ENCODE measurements at places on chromosomes 7 and 10.
A peak's percentile ranks its signal among the peaks of the same experiment; 100 is the strongest.

DNA sequence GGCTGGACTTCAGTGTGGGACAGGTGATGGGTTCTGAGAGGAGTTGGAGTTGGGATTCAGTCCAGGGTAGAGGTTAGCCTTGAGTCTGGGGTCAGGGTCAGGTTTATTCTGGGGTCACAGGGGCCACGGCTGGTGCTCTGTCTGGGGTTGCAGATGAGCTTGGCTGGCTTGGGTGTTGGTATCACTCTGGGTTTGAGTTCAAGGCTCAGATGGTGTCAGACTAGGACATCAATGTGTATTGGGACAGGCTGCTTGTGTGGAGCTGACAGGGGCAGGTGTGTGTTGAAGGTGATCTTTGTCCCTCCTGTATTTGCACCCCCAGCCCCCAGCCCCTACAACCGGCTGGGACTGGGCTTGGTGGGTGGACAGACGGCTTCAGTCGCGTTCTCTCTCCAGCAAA, 26.8 kb downstream of the TMEM270 start:
- DNase-seq, result no peak

- DNase-seq, result peak; percentile 2
These were observed 62.3 kb downstream of the TMEM26 start for GRCh38 chr10:61390851-61391250.

- no peak for DNase-seq
These were observed 9.1 kb upstream of the XPNPEP1 start for GRCh38 chr10:109932391-109932790.

DNA sequence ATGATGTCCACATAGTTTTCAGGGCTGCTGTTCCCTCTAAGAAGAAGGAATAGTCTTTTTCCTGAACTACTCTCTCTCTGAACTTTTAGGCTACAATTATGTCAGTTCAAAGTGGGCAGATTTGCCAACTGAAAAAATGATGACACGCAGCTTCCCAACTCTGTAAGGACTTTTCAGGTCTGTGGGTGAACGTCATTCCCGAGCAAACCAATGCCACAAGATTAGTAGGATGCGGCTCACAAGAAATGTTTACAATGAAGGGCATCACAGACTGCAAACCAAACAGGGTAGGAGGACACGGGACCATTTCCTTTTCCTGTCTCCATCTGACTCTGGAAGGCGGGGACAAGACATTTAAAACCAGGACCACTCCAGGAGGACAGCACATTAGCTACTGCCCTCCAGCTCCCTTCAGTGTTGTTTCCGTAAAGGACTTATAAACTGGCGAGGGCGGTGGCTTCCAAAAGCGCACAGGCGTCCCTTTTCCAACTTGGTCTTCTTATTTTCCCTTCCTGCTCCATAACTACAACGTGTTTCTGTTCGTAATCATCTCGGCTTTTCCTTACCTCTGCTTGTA, 539 bp upstream of the MKLN1 start:
- no peak for DNase-seq

DNA sequence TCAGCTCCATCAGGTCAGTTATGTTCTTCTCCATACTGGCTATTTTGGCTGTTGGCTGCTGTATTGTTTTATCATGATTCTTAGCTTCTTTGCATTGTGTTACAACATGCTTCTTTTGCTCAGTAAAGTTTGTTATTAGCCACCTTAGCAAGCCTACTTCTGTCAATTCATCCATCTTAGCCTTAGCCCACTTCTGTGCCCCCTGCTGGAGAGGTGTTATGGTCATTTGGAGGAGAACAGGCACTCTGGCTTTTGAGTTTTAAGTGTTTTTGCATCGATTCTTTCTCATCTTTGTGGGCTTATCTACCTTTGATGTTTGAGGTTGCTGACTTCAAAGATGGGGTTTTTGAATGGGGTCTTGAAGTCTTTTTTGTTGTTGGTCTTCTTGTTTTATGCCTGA, 204.6 kb upstream of the FOXP2 start:
- no peak for DNase-seq
